ENCODE measurements at places on chromosomes 16 and 17.

DNA sequence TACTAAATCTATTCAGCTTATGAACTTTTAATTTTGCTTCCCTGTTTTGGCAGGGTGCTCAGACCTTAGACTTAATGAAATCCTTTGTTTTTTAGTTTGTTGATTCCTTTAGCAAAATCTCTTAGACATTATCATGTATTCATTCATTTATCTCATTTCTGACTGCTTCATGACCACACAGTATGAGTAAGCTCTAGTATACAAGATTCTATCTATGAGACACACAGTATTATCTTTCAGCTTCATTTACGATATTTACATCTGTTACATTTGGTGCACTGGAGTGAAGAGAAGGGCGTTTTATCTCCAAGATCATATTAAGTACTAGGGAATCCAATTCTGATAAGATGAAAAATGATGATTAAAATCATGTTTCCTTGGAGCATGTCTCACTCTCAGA, 448.1 kb upstream of the CA10 start:
- no peak for DNase-seq

- DNase-seq = no peak
These were observed 4.2 kb downstream of the KRT24 start for GRCh38 chr17:40699371-40699770.

DNA sequence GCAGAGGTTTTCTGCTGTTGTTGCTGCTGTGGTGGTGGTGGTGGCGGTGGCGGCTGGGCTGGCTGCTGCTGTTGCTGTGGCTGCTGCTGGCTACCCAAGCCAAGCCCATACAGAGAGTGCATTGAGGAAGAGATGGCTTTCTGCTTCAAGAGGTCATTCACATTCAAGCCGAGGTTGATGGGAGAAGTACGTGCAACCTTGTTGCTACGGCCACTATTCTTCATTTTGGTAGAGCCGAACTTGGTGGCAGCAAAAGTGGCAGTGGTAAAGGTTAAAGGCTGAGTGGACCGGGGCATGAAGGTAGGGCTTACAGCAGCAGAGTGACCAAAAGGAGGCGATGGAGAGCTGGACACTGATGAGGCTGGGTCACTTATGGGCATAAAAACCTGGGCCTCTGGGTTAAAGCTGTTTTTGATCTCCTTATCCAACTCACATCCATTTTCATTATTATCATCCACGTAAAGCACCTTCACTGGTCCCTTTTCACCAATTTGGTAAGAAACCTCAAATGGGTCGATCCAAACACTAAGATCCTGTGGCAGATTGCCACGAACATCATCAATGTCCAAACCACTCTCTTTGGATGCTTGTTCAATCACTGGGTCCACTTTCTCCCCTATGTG, 2.8 kb downstream of the TOB1 start:
- peak; percentile 77 for DNase-seq

DNA sequence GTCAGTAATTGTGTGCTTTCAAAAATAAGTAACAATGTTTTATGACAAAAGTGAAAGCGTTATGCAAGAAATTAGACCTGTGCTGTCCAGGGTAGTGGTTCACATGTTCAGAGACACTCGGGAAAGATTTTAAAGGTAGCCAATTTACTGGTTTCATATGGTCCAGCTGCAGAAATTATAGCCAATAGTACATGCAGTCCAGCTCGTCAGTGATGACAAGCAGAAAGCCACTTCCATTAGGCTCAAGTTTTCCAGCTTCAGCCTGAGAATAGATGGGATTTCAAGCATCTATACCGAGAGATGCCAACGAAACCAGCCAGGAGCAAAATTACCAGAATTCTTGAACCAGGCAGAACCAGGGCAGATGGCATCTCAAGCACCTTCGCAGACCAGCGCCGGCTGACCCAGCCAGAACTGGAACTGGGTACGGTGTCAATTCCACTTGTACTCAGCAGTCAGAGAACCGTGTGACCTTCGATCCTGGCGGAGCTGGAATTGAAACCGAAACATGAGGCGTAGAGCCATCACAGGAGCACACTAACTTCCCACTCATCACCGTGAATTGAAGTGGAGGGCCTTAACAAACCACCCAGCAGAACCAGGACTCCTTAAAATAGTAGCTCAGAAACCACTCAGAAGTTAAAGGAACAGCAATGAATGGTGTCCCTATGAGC, 207.9 kb upstream of the HSBP1 start:
- DNase-seq = no peak

DNA sequence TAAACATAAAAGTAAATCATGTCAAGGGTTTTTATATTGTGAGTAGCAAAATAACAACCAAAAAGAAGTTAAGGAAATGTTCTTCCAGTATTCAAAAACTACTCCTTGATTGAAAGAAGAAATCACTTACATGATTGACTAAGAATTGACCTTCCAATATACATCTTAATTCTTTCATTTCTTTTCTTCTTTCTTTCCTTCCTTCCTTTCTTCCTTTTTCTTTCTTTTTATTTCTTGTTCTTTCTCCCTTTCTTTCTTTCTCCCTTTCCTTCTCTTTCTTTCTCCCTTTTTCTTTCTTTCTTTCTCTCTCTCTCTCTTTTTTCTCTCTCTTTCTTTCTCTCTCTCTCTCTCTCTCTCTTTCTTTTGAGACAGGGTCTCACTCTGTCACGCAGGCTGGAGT, 60.7 kb upstream of the SOX9 start:
- no peak for DNase-seq

DNA sequence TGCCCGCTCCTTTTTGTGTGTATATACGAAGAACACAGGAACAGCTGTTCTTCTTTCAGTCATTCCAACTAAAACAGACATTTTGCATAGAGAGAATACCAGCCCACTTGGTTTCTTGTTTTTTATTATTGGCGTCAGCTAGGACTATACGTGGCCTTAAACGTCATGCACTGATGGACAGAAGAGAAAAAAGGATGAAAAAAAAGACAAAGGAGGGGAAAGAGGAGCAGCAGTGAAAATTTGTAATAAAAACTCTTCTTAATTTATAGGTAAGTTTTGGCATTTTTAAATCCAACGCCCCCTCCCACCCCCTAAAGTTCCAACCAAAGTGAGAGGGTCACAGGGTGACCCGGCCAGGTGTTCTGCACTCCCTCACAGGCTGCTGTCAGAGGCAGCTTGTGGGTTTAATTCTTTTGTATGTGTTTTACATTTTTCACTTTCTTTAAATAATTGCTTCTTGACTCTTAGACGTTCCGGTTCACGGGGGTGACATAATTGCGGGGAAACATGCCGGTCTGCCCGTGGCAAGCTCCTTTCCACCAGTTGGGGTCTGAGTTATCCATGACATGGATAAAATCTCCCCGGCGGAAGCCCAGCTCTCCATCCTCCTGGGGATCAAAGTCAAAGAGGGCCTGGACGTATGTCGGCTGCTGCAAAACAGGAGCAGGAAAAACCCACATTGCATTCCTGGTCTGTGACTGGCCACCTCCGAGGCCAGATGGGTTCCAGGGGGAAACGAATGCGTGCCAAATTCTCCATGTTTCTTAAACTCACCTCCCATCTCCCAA, 30.9 kb upstream of the SLC25A19 start:
- DNase-seq = no peak

- no peak for DNase-seq
These were observed 74.1 kb upstream of the NKD1 start for GRCh38 chr16:50474138-50474537.

- no peak for DNase-seq
These were observed 78.4 kb downstream of the VAT1L start for GRCh38 chr16:77866752-77867151.
